ENCODE measurements at places on chromosomes 5 and 9.

DNA sequence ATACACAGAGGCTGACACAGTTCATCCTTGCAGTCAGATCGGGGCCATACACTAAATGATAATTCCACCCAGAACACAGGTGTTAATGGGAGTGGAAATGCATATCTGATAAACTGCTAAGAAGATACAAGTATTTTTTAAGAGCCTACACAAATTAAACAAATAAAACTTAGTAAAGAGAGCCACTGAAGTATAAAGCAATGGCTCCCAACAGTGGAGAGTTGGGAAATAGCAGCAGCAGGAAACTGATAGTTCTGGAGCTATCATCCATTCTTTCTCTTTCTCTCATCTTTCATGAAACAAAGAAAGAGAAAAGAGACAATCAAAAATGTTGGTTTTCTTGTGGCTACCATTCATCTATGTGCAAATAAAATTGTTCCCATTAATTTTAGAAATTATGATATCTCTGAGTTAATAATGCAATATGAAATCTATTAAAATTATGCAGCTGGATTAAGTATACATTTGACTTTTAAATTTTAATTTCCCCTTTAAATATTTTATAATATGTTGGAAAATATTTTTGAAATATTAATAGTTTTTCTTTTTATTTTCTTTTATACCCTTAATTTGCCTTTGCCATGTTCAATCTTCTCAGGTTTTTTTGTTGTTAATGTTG, 120.8 kb downstream of the EMB start:
- no peak for DNase-seq

DNA sequence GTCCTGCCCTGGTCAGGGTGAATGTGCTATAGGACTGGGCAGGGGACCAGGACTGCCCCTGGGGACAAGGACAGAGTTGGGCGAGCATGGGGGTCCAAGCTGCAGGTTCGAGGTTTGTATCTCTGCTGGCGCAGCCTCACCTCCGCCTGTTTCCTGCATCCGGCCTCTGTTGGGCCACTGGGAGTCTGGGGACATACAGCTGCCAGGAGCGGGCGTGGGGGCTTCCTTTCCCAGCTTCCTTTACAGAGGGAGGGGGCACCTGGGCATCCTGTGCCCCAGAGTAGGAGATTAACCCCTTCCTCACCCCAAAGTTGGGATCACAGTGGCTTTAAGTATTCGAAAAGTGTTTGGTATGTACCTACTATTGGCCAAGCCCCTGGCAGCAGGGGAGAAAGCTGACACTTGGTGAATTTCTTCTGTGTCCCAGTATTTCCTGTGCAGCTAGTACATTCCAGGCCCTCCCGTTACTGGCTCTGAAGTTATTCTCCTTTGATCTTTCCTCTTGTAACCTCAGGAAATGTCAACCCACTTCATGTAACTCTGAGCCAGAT, 19.0 kb downstream of the OLFML2A start:
- DNase-seq, result no peak

DNA sequence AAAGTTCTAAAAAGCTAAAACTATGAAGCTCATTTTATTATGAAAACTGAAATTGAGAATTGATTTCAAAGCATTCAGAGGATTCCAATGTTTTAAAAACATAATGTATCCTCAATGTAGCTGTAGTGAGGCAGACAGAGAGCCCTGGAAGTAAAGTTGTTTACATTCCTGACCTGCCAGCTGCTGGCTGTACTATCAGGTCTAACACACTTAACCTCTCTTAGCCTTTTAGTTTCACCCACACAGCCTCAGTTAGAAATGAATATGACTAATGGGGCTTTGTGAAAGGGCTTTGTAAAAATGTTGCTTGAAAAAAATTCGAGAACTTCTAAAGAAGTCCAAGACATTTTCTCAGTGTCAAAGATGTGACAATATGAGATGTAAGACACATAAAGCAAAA, 122.6 kb downstream of the FBXL17 start:
- DNase-seq, result no peak

DNA sequence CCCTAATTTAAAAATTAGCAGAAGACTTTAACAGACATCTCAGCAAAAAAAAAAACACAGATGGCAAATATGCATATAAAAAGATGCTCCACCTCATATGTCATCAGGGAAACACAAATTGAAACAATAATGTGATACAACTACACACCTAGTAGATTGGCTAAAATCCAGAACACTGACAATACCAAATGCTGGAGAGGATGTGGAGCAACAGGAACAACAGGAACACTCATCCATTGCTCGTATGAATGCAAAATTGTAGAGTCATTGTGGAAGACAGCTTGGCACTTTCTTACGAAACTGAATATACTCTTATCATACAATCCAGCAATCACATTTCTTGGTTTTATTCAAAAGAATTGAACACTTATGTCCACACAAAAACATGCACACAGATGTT, 22.1 kb downstream of the MCIDAS start:
- DNase-seq, result no peak

GRCh38 chr5:141363952-141364660, at the start of gene PCDHGA5:
Gene PCDHGA5, plus strand, starts transcription at chr5:141364162. Its CDS starts 169 bp downstream, at chr5:141364331.
- DNase-seq, result no peak

DNA sequence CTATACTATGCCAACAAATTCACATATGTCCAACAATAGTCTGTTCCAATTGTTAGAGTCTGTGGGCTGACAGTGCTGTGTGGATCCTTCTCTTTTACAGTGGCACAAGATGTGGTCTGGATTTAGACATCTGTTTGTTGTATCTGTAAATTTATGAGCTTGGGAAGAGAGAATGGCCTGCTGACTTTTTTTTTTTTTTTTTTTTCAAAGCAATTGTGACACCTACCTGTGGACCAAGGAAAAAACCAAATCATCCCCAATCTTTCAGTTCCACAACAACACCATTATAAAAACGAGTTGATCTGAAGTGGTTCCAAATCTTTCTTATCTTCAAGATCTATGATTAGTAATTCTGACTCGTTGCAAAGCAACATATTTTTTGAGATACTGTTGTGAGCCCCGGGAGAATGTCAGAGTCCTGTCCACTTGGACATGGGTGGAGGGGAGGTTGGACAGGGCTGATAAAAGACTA, 4.9 kb downstream of the IRX2 start:
- no peak for DNase-seq

- no peak for DNase-seq
These were observed 33.2 kb downstream of the FBXO38 start for GRCh38 chr5:148416921-148417320.

- DNase-seq, result no peak
These were observed 584.5 kb downstream of the TLE4 start for GRCh38 chr9:80156262-80156661.

- DNase-seq, result no peak
These were observed 1.6 kb upstream of the TPM2 start for GRCh38 chr9:35691334-35691650.

DNA sequence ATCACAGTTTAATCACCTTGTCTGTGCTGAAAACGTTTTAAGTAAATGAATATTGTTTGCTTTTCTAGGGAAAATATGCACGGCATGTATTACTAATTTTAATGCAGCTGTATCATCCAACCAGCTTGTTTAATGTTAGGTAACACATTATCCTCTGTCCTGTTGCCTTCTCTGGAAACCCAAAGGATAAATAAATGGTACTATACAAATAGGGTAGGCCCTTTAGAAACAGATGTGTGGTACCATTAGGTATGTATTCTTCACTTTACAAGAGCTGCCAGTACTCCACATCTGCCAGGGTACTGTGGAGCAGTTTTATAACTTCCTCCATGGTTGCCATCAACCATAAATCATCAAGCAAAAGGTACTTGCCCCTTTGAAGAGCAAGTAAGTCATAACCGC, 42.9 kb downstream of the FAF2 start:
- DNase-seq, result no peak

- DNase-seq, result no peak
These were observed 517.5 kb downstream of the EFNA5 start for GRCh38 chr5:107153283-107153682.

GRCh38 chr9:4117835-4118610, 181.8 kb downstream of the GLIS3 start:
- no peak for DNase-seq

GRCh38 chr9:13737885-13738284, 458.4 kb upstream of the MPDZ start:
- DNase-seq, result no peak

- DNase-seq, result no peak
These were observed 168.3 kb upstream of the PUM3 start for GRCh38 chr9:3012245-3012644.

GRCh38 chr5:87054821-87055220, 212.9 kb upstream of the RASA1 start:
- DNase-seq, result no peak

DNA sequence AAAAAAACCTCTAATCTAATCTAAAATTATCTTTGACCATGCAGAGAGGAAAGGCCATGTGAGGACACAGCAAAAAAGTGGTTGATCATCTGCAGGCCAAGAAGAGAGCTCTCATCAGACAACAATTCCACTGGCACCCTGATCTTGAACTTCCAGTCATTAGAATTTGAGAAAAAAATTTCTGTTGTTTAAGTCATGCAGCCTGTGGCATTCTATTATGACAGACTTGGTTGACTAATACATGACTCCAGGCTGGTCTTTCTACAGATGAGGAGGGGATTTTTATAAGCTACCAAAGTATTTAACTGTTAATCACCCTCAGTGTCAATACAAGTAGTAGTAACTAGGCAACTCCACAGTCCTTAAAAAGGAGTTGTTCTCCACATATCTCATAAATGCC, 358.5 kb upstream of the RGMB start:
- DNase-seq, result no peak

GRCh38 chr9:122912671-122912963, 506 bp downstream of the ZBTB6 start:
- DNase-seq, result no peak

- no peak for DNase-seq
These were observed 153.8 kb upstream of the NR3C1 start for GRCh38 chr5:143557061-143557818.

DNA sequence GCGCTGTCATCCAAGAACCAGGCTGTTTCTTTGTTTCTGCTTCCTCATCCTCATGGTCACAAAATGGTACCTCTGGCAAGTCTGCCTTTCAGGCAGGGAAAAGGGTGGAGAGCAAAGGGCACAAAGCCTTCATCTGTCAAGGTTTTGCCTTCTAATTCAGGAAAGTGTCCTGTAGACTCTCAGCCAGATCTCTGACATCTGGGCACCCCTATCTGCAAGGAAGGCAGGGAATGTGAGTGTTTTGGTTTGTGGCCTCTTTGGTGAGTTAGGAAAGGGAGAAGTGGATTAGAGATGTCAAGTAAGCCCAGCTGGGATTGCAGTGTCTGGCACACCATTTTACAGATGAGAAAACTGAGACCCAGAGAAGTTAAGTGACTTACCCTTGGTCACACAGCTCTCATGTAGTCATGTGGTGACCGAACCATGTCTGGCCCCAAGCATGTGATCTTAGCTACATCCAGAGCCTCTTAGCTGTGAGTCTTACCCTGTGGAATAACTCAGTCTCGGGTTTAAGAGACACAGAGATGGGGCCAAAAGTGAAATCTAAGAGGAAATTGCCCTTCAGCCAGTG, 115.6 kb upstream of the SAP30L start:
- DNase-seq, result no peak

DNA sequence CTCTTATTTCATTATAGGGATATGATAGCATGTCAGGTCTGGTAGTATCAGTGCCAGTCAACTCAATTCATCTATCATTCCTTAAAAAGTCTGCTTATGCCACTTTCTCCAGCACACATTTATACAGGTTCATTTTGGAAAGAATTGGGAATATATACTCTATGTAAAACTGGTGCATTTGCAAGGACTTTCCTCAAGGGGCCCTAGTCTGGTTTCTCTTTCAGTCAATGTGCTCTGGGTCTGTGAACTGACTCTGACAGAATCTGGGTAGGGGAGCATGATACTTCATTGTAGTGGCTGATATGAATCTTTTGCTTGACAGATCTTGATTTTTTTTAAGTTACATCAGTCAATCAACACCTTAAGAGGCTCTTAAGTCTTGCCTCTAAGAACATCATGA, 313.9 kb downstream of the HTR1A start:
- DNase-seq, result no peak

- no peak for DNase-seq
These were observed 121.4 kb upstream of the MVB12B start for GRCh38 chr9:126205265-126205664.

- no peak for DNase-seq
These were observed 12.0 kb upstream of the TGFBR1 start for GRCh38 chr9:99092643-99093491.

- DNase-seq, result no peak
These were observed 258.2 kb downstream of the PTPRD start for GRCh38 chr9:10354591-10354990.

DNA sequence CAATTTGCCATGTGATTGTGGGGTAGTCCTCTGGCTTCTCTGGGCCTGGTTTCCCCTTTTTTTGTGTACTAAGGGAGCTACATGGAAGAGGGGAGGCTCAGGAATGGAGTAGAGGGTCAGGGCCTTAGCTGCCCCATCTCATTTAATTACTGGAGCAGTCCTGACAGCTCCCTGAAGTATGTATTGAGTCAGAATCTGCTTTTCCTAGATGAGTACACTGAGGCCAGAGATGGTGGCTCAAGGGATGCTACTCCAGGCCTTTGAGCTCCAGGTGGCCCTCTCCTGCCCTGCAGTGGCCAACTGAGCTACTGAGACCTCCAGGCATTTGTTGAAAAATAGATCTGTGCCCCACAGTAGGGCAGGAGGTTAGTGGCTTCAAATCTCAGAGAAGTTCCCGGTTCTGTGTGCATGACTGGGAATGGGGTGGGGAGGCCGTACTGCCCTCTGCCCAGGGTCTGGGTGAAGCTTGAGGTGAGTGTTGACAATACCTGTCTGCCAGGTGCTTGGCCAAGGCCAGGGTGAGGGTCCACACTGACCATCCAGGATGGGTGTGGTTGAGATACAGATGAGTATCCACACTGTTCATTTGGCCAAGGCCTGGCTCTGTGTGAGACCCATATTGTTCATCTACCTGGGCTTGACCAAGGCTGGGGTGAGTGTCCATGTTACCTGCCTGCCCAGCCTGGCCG, 45.7 kb downstream of the CXXC5 start:
- no peak for DNase-seq

- no peak for DNase-seq
These were observed 76.6 kb upstream of the XPA start for GRCh38 chr9:97773723-97774122.

- DNase-seq, result no peak
These were observed 52.4 kb upstream of the COX7C start for GRCh38 chr5:86565197-86565789.

DNA sequence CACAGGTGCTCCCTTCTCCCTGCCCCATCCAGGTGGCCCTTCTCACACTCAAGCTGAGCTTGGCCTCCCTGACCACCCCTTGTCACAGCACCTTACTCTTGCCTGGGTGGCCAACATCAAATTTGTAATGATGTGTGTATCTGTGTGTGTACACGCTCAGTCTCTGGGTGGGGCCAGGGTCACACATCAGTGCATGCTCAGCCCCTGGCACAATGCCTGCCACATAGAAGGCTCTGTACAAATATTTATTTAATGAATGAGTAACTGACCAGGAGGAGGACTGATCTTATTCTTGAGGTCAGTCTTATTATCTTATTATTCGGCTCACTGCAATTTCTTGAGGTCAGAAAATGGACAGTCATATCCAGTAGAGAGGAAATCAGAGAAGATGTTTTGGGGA, 41.3 kb upstream of the HAND1 start:
- DNase-seq, result no peak

GRCh38 chr5:131587541-131587940, 47.5 kb downstream of the RAPGEF6 start:
- DNase-seq, result no peak

GRCh38 chr5:173188280-173188679, 43.9 kb downstream of the BNIP1 start:
- DNase-seq, result no peak
